ENCODE measurements at places on chromosomes 3 and 15.
A peak's percentile ranks its signal among the peaks of the same experiment; 100 is the strongest.

- no peak for DNase-seq
Observed at GRCh38 chr3:5112043-5112442, 10.0 kb upstream of the ARL8B start.

DNA sequence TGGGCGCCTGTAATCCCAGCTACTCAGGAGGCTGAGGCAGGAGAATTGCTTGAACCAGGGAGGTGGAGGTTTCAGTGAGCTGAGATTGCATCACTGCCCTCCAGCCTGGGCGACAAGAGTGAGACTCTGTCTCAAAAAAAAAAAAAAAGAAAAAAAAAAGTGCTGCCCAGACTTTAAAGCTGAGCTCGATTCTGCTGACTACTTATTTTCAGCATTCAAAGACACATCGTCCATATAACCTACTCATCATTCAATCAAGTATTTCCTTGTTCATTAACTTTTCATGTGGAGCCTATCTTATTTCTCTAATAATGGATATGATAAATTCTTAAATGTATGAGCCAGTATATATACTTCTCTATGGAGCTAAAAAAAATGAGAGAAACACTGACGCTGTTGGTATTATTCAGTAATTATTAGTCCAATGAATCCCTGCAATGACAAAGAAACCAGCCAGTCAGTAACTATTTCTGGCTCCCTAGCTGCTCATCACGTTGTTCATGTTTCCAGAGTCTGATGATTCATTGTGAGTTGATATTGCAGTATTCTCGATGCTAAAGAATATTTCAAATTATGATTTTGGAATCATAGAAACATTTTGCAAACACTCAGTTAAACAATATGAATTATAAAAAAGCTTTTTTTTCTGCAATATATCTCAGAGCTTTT lies 111.9 kb downstream of the RAP2B start:
- DNase-seq: no peak

DNA sequence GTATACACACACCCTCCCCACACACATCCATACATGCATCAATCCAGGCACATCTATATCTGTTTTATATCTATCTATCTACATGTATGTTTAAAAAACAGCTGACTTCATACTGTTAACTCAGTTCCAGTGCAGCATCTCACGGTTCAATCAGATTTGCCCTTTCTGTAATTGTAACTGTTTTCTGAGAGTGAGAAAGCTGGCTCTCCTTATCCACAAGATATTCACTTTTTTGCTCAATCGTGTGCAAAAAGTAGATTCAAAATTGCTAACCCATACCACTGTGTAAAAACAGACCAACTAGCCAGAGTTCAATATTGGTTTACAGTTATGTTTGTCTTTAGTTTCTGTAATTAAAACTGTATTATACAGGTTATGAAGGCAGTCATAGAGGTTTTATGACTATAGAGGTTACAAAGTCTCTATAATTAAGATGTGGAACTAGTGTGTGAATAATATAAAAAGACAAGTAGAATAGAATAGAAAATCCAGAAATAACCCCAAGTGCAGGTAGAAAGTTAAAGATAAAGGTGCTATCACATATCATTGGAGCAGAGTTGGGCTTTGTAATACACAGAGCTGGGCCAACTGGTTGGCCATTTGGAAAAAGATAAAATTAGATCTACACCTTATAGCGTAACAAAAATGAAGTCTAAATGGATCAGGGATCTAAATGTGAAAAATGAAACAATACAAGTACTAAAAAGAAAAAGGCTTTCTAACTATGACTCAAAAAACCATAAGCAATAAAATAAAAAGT lies 20.1 kb upstream of the MCF2L2 start:
- no peak for DNase-seq

- DNase-seq: peak; percentile 8
Observed at GRCh38 chr3:23944007-23944783, 891 bp upstream of the NR1D2 start.

DNA sequence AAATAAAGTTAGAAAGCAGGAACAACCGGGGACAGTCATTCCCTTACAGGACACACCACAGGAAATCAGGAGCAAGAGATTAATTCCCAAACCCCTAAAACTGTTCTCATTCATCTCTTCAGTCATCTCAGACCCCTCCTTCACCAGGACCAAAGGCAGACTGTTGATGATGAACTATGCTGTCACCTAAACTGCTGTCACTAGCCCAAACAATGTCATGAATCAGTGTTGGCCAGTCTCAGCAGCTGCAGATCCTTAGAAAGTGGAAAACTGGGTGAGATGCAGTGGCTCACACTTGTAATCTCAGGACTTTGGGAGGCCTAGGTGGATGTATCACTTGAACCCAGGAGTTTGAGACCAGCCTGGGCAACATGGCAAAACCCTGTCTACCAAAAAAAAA lies 909.6 kb downstream of the ROBO1 start:
- DNase-seq: no peak

- peak; percentile 69 for DNase-seq
Observed at GRCh38 chr3:10950476-10951294, 41.9 kb upstream of the SLC6A1 start.

GRCh38 chr15:79978260-79978654 lies 7.3 kb upstream of the BCL2A1 start:
- no peak for DNase-seq
